ENCODE measurements at places on chromosomes 12 and 14. TPM values are rescaled to one million over a fixed set of nuclear protein-coding genes. Genes with fewer than 3 reads are reported as not detected.

Gene XRCC3
- 25.5 TPM for total RNA-seq

Gene APEX1
- 254 TPM for total RNA-seq

Gene ADAM21
- total RNA-seq, result not detected

Gene COL2A1
- 0.11 TPM for total RNA-seq

Gene PIANP
- 0.75 TPM for total RNA-seq

Gene CCDC177
- 0.03 TPM for total RNA-seq

All from A549 treated with AZD2906 at 1 μM for 4 hours (cell line).